ENCODE measurements at places on chromosomes 3 and 15.
A peak's percentile ranks its signal among the peaks of the same experiment; 100 is the strongest.

DNA sequence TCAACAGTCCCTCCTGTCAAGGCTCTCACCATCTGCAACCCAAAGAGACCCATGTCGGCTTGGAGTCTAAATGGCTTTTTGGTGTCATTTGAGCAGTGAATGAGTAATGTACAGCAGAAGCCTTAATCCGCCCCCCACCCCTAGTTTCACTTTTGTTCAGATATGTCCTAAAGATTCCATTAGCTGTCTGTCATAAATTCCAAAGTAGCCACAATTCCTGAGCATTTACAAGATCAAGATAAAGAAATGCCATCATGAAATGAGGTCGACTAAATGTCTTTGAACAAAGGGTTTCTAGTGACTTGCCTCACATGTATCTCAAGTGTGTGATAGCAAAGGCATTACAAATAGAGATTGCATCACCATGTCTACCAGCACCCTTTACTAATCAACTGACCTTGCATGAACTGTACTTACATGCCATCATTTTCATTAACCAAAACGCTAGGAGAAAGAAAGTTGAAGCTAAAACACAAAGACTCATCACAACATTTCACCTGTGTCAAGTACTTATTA lies 123.8 kb upstream of the PHLDB2 start:
- DNase-seq, result no peak

DNA sequence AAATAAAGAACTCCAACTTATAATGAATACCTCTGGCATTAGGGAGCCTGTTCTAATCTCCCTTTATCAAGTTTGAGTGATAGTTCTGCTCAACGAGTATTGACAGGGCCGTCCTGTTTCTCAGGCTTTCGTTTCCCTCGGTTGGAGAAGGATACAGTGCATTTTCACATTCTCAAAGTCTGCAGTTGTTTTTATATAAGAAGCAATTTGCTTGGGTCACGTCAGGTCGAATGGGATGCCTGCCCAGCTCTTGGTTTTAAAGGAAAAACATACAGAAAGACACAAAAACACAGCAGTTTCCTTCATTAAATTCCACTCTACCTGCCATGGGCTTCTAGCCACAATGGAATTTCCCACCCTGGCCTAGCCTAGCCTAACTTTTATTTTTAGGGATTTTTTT lies 366.3 kb downstream of the TIGIT start:
- no peak for DNase-seq

- peak; percentile 16 for DNase-seq
Observed at GRCh38 chr3:195755791-195756676, 35.3 kb downstream of the MUC20 start.

DNA sequence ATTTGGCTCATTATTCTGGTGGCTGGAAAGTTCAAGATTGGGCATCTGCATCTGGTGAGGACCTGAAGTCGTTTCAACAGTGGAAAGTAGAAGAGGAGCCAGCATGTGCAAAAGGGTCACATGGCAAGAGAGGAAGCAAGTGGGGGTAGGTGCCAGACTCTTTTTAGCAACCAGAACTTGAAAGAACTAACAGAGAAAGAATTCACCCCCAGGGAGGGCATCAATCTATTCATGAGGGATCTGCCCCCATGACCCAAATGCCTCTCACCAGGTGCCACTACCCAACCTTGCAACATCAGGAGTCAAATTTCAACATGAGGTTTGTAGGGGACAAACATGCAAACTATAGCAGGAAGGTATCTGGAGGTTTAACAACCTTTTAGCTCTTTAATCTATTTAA lies 10.3 kb upstream of the RYK start:
- no peak for DNase-seq

GRCh38 chr3:67048067-67048714 lies 50.1 kb downstream of the KBTBD8 start:
- no peak for DNase-seq

Data from stimulated activated CD4-positive, alpha-beta T cell treated with anti-CD3 and anti-CD28 coated beads, Interleukin-4, amount 100 ng/mL, for 4 hours (primary cell).